ENCODE measurements at places on chromosomes 16 and 17.

- DNase-seq, result no peak
Observed at GRCh38 chr17:57872536-57872935, 22.7 kb upstream of the MRPS23 start.

- no peak for DNase-seq
Observed at GRCh38 chr16:50284131-50284911, 18.0 kb downstream of the ADCY7 start.

DNA sequence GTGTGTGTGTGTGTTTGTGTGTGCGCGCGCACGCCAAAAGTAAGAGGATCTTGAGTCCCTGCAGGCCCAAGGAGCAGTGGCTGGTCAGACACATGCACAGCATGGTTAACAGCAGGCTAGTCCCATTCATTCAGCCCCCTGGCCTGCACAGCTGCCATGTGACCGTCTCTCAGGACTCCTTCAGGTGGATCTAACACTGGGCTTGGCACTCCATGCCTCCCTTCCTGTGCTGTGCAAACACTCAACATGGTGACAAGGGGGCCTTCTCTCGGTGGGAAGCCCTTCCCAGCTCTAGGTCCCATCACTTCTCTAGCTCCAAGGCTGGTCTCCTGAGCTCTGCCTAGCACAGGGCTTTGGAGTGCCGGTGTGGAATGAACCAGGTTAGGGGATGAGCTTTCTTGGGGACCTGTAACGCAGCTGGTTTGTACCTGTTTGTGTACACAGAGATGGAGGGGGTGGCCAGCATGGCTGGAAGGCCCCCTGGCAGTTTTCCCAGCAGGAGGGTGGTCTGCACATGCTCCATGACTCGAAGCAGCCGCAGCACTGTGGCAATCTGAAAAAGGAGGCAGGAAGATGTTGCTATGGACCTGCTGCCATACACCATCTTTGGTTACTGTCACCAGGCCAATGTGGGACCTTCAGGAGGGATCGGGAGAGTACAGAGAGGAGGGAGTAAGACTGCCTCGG, 69.4 kb upstream of the GCSH start:
- no peak for DNase-seq

GRCh38 chr17:76524598-76525512, 12.7 kb downstream of the CYGB start:
- no peak for DNase-seq

DNA sequence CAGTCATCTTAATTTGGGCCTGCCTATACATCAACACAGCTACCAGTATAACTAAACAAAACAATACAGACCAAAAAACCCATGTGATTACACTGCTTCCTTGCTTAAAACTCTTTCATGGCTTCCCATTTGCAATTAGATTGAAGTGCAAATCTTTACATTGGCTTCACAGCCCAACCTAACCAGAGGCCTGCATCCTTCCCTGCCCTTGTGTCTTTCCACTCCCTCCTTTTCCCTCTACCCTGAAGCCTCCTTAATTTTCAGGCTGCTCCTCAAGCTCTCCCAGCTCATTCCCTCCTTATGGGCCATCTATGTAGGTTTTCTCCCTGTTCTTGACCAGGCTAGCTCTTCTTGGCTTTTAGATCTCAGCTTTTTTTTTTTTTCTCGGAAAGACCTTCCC, 147.8 kb downstream of the TOX3 start:
- DNase-seq, result no peak

- DNase-seq, result no peak
Observed at GRCh38 chr16:86085161-86085611, 186.2 kb downstream of the IRF8 start.

GRCh38 chr17:66541461-66542128, 239.2 kb downstream of the PRKCA start:
- no peak for DNase-seq

DNA sequence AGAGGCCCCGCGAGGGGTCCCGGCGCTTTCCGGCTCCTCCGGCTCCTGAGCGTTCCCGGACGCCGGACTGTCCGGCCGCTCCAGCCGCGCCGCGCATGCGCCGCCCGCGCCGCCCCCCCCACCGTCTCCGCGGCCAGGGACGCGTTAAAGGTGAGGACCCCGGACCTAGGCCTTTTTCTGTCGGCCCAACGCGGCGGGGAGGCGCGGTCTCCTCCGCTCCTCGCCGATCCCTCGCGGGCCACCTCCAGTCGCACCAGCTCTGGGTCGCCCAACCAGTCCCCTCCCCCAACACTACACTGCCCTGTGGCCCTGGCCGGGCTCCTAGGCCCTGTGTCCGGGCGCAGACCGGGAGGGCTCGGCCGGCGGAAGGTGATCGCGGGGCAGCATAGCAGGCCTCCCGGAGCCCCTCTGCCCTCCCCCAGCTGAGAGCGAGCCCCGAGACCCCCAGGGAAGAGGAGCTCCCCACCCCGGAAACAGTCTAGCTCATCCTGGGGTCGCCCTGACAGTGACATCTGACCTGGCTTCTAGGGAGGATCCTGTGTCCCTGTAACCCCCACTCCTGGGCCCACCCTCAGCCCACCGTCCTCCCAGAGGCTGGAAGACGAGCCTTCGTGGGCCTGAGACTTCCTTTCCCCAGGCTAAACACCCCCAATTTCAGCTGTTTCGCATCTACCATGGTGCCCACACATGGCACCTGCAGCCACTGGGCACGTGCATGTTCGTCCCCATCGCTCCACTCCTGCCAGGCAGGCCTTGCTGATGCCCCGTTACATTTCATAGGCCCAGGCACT, 14.7 kb upstream of the BCAR1 start:
- no peak for DNase-seq

- DNase-seq, result no peak
Observed at GRCh38 chr17:70558821-70559220, 389.5 kb downstream of the KCNJ2 start.

GRCh38 chr17:8192070-8192815, 2.3 kb upstream of the BORCS6 start:
- DNase-seq, result no peak

GRCh38 chr17:79664930-79665737, 54.3 kb upstream of the RBFOX3 start:
- DNase-seq, result no peak

DNA sequence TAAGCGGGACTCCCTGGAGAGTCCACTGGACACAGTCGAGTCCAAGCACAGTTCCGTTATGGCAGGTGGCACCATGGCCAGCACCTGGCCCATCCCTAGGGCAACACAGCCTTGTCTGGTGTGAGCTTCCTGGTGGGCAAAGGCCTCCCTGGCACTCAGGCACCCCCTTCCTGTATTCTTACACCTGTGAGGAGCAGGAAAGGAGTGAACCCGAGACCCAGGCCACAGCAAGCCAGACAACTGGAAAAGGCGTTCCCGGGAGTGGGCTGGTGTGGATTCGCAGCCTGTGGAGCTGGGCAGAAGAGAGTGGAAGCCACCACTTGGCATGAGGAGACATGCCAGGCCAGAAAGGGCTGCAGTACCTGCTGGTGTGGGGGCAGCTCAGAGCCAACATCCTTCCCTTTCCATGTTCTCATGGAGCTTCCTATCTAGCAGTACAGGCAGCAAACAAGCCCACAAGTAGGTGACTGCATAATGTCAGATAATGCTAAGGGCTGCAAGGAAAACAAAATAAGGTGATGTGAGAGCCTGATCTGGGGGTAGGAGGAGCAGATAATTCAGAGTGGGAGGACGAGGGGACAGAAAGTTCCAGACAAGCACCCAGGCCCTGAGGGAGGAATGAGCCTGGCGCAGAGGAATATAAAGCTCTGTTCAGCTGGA, 87.0 kb downstream of the GNAO1 start:
- no peak for DNase-seq

GRCh38 chr17:44400226-44400847, 10.9 kb upstream of the ITGA2B start:
- DNase-seq, result no peak

DNA sequence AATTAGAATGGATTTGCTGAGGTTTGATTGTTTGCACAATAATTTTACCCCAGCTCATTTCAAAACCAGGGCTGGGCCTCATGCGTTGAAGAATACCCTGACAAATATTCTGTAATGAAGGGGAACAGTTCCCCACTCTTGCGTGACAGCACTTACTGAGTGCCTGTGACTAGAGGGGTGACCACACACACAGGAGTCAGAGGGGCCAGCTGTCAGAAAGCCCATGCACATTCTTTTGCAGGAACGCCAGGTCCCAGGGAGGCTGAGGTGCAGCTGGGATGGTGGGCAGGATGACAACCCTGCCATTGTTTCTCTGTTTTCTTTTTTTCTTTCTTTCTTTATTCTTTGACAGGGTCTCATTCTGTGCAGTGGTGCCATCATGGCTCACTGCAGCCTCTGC, 44.6 kb downstream of the SMPD3 start:
- DNase-seq, result no peak

DNA sequence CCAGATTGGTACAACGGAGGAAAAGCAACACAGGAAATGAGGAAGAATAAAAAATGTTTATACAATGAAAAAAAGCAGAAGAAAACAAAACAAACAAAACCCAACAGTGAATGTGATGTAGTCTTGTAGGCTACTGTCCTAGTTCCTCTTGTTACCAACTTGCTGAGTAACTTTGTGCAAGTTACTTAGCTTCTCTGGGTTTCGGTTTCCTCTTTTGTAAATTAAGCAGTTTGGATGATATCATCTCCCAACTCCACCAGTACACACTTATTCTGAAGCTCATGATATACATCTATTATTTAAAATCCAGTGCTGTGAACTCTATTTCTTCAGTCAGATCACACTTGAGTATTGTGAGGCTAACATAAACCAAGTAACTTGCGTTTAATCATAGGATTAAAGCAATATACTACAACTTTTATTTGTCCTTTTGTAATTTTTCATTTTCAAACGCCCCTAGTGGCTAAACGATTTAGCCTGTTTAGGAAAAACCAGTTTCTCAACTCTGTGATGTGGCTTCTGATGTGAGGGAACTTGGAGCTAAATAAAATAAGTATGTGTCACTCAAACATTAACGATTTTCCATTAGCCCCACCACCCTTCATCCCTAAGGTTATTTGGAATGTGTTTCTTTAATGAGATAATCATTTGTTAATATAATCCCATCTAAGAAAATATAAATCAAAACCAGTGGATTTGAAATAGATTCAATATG, 1.4 kb upstream of the UNK start:
- no peak for DNase-seq

GRCh38 chr16:14650629-14651028, 17.9 kb downstream of the BFAR start:
- DNase-seq, result no peak

- no peak for DNase-seq
Observed at GRCh38 chr16:57941016-57941664, 29.8 kb downstream of the CNGB1 start.

DNA sequence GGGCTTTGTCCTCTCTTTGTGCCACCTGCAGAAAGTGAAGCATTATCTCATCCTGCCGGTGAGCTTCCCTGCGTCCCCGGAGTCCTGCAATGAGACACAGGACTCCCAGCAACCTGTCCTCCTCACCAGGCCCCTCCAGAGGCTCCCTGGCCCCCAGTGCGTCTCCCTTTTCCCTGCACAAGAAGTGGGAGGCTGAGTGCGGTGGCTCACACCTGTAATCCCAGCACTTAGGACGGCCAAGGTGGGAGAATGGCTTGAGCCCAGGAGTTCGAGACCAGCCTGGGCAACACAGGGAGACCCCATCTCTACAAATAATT, 8.4 kb downstream of the GRB7 start:
- DNase-seq, result no peak

GRCh38 chr17:80406146-80406545, 8.8 kb upstream of the ENDOV start:
- DNase-seq, result no peak

- no peak for DNase-seq
Observed at GRCh38 chr17:77958716-77959125, 218 bp downstream of the TNRC6C start.

- DNase-seq, result no peak
Observed at GRCh38 chr16:11333702-11334101, 11.6 kb upstream of the RMI2 start.

DNA sequence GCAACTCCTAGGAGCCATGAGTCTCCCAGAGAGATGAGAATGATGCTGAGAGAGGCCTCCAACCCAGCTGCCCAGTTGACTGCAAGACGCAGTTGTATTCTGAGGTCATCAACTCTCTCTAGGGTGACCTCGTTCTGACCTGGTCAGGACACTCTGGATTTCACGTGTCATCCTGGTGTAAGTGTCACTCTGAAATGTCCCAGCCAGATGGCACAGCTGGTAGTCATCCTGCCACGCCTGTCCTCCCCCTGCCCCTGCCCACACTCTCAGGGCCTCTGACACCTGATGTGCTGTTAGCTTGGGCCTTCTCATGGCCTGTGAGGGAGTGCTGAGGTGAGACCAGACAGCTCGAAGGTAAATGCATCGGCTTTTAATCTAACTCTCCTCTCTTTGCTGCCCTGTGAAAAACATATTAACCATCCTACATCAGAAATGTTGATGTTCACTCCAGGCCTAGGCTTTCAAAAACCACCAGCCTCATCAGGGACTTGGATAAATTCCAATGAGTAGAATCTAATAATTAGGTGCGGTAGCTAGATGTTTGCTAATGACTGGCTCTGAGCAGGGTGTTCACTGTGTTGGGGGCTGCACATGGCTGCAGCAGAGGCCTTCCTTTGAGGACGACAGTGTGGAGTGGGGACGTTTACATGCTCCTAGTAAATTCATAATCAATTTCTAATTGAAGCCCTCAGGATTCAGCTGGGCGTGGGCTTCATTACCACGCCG, 13.8 kb downstream of the MLYCD start:
- no peak for DNase-seq

- no peak for DNase-seq
Observed at GRCh38 chr16:26087091-26087490, 395.3 kb downstream of the HS3ST4 start.

- no peak for DNase-seq
Observed at GRCh38 chr17:10814075-10814474, 10.2 kb upstream of the TMEM238L start.

DNA sequence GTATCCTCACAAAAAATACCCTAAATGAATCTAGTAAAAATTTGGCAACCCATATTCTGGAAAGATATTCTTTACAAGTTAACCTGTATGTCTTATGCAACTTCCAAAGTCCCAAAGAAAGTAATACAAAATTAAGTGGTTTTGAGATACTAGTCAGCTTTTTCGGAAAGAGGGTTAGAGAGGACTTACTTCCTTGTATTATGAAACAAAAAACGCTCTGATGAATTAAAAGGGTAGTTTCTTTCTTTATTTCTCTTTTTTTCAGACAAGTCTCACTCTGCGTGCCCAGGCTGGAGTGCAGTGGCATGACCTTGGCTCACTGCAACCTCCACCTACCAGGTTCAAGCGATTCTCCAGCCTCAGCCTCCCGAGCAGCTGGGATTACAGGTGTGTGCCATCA, 51.6 kb downstream of the KANSL1 start:
- DNase-seq, result no peak

DNA sequence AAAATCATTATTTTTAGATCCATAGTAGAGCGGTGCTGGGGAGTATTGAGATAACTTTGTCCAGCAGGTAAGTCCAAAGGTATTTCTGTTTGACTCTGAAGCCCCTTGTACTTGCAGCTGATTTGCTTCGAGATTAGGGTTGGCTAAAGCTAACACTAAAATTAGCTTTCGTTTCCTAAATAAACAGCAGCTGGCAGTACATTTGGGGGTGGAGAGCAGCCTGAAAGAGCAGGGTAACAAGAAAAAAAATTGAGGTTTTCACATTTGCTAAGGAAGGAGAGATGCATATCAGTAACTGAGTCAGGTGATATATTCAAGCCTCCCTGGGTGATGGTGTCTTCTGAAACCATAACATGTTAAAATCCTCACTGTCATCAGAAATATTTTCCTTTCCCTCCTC, 37.4 kb upstream of the TMC5 start:
- no peak for DNase-seq
